ENCODE measurements at places on chromosomes 4 and X.

DNA sequence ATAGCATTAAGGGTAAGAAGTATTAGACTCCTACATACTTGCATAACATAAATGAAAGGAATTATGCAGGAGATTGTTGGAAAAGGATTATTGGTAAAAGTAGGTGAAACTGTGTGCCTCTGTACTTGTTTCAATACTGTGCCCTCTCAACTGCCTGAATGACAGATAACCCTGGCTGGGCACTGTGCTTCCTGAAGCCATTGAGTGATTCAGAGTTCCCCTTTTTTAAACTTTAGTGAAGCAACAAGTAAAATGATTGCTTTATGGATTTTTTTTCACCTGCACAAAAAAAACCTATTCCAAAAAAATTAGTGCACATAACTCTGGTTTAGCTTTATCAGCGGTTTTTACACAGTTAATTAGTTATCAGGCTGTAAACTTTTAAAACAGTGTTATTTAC is 204.8 kb downstream of the TRAM1L1 start:
- no peak for DNase-seq

GRCh38 chr4:131207589-131207988 is 1941.5 kb upstream of the PCDH10 start:
- no peak for DNase-seq

DNA sequence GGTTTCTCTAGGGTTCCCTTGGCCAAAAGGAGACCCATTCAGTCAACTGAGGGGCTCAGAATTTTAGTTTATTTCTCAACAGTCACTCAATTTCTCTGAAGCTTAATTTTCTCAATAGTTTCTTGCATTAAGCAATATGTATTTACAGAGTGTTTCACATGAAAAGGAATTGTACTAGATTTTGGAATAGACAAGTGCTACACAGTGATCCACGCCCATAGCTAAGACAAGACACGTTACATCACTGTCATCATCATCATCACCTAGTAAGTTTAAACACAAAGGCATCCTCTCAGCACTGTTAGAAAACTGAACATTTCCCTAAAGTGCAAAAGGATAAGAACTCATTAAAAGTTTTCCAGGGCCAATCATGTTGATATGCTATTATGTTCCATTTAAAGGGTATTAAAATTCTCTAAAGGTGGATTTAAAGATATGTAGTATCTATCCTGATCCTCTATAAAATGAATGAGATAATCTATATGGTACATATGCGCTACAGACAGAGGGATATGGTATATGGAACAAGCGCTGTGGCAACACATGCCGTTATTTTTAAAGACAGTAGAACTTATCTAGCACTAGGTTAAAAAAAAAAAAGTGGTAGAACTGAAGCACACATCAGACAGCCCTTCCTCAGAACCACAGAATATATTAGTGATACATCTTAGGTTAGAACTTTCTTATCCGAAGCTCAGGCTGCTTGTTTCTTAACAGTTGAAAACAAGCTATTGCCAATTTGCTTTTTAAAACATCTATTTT is 12.1 kb downstream of the PPA2 start:
- no peak for DNase-seq

DNA sequence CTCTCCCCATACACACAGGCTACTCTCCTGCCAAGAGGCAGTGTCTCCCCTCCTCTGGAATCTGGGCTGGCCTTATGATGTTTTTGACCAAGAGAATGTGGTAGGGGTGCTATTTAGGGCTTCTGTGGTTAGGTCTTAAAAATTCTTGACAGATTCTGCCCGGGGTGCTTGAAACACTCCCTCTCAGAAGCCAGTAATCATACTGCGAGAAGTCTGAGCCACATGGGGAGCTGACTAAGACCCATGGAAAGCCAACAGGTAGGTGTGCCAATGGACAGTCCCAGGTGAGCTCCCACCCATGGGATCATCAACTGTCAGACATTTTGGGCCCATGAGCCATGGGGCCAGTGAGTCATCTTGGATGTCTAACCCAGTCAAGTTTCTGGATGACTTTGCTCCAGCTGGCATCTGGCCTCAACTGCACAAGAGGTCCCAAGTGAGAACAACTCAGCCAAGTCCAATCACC is 315.7 kb downstream of the FBXW7 start:
- no peak for DNase-seq

DNA sequence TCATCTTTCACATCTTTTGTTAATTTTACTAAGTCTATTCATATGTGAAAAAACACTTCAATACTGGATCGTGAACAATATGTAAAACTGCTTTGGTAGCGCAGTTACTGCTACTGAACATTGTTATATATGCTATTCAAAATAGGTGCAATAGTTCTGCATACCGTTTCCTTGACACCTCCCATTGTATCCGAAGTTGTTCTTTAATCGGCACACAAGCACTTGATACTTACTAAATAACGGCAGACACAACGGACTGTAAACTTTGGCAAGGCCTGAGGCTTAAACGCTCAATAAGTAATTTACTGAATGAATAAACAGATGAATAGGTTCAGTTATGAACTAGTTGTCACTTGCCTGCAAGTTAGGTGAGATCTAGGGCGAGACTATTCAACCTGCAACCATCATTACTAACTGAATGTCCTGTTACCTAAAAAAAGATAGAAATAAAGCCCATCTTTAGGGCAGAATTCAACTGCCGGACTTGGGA is 620 bp downstream of the ANAPC10 start:
- DNase-seq = no peak

Measured in activated T-cell treated with anti-CD3 and anti-CD28 coated beads for 4 hours (primary cell).